SHP77 (cell line): ENCODE measurements at places on chromosomes 7 and 10.

DNA sequence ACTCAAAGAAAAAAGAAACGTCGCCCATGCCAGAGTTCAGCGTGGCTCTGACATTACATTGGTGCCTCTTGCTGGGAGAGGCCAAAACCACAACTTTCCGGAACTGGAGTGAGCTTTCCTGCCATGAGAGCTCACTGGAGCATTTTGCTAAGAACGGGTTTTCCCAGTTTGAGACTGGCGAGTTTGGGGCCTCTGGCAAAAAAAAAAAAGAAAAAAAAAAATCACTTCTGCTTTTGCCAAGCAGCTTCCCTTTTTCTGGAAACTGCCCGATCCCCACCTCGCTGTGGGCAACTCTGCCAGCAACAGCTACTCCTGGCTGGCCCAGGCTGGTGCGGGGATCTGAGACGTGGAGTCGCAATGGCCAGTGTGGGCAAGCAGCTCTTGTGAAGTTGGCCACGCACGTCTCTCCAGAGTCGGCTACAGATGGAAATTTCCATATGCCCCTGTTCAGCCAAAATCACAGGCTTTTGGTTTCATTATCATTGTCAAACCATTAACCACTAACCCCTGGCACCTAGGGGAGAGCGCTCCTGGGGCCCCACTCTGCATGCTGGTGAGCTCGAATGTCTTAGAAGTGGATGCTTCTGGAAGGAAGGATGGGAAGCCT, 25.7 kb downstream of the PRKAG2 start:
- DNase-seq: no peak

GRCh38 chr10:31770307-31770902, 158.2 kb downstream of the ARHGAP12 start:
- DNase-seq: peak; percentile 43

DNA sequence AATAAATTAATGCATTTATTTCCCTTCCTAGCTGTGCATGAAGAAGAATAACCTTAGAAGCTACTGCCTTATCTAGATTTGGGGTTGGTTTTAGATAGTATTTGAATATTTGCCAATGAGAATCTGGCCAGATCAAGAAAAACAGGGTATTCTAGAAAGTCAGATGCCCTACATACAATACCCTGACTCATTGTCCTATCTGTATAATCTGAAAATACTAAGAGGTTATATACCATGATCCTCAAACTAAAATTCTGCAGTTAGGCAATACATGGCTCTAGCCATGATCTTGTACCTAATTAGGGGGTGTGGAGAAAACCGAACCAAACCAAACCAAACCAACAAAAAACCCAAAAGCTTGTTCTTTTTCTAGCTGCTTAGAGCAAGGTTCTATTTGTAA, 240.4 kb upstream of the LYZL1 start:
- DNase-seq: no peak

DNA sequence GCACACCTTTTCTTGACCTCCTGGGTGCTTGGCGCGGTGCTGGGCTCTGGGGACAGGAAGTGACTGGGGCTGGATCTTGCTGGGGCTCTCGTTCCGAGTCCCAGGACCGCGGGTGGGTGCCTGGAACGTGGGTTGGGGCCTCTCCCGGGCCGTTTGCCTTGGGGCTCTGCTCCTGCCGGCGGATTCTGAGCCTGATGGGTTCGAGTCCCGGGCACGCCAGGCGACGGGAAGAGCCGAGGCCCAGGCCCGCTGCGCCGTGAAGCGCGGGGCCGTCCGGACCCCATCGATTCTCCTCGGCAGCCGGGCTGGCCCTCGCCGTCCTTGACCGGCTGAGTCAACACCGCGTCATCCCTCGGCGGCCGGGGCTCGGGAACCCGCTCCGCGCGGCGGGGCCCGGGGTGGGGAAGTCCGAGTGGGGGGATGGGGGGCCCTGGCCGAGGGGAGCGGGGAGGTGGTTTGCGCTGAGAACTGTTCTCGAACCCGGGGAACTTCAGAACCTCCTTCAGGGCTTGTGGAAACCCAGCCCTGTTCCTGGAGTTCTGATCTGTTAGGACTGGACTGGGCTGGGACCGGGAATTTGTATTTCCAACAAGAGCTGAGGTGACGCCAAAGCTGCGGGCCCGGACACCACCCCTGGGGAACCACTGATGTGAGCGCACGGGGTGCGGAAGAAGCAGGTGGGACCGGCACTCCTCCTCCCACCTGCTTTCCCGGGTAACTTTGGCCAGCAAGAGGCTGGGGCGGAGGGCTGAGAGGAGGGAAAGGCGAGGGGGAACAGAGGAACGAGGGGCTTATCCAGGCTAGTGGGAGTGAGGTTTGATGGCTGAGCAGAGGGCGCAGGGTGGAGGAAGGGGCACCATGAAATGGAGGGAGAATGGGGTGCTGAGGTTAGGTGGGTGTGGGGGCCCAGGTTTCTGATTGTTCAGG, 6.2 kb downstream of the HHEX start:
- no peak for DNase-seq

GRCh38 chr10:49297818-49298670, 926 bp upstream of the C10orf71 start:
- no peak for DNase-seq

GRCh38 chr10:62734781-62735463, 69.6 kb upstream of the ADO start:
- no peak for DNase-seq

GRCh38 chr7:157436076-157436475, 99.3 kb downstream of the DNAJB6 start:
- no peak for DNase-seq

GRCh38 chr7:107691716-107692115, 31.1 kb downstream of the SLC26A4 start:
- no peak for DNase-seq

- DNase-seq: no peak
Observed at GRCh38 chr7:10418985-10419384, 554.7 kb upstream of the PHF14 start.

DNA sequence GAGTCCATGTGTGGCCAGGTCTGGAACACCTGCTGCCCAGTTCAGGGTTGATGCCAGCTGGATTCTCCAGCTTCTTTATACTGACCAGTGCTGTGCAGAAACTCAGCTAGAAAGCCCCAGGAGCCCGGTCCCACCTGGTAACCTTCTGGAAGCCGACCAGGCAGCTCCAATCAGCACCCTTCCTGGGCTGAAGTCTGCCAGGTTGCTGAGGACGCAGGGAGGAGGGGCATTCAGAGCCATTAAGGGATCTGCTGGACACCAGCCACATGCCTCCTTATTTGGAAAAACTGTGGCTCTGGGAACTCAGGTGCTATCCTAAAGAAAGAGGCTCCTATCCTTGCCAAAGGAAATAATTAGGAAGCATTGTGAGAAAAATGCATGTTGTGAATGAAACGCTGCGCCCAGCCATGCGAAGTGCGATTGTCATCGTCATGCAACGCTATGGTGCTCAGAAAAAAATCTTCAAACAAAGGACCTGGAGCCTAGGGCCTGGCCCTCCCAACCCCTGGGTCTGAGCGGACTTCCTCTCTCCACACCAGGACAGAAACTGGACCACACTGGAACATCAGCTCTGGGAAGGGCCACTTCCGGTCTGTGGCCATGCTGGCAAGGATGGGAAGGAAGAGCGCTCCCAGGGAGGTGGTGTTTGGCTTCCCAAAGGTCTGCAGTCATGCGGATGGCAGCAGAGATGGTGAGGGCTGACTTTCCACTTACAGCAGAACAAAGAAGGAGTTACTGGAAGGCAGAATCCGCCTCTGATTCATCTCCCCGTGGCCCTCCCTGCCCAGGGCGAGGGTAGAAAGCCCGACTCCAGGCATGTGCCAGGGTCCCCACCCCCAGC, 90.1 kb downstream of the FAM53B start:
- DNase-seq: no peak
